ENCODE measurements at places on chromosomes 11 and 22.

DNA sequence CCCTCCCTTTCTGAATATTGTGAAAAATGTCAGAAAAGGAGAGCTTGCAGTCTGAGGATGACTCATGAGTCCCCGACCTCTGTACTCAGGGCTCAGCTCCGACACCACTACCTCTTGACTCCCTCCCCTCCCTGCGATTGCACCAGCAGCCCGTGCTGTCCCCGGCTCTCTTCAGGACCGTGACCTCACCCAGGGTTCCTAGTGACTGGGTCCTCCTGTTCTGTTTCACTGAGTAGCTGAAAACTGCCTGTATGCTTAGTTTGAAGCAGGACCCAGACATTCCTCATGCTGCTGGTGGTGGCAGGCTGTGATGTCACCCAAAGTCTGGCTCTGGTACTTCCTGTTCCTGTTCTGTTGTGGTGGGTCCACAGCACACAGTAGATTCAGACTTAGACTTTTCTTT lies 11.7 kb downstream of the PHRF1 start:
- no peak for DNase-seq

DNA sequence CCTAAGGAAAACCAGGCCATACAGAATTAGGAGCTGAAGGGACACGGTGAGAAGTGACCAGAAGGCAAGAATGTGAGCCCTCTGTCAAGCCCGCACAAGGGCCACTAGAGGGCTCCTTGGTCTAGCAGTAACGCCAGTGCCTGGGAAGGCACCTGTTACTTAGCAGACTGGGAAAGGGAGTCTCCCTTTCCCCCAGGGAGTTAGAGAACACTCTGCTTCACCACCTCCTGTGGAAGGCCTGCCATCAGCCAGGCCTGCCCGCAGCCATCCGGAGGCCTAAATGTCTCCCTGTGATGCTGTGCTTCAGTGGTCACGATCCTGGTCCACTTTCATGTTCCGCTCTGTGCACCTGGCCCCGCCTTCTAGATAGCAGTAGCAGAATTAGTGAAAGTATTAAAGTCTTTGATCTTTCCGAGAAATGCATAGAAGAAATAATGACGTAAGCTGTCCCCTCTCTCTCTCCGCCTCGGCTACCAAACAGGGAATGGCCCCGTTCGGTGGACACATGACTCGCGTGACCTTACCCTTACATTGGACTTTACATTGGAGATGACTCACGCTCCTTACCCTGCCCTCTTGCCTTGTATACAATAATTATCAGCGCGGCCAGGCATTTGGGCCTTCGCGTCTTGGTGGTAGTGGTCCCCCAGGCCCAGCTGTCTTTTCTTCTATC lies 10.7 kb upstream of the GSTP1 start:
- DNase-seq = peak; percentile 46

DNA sequence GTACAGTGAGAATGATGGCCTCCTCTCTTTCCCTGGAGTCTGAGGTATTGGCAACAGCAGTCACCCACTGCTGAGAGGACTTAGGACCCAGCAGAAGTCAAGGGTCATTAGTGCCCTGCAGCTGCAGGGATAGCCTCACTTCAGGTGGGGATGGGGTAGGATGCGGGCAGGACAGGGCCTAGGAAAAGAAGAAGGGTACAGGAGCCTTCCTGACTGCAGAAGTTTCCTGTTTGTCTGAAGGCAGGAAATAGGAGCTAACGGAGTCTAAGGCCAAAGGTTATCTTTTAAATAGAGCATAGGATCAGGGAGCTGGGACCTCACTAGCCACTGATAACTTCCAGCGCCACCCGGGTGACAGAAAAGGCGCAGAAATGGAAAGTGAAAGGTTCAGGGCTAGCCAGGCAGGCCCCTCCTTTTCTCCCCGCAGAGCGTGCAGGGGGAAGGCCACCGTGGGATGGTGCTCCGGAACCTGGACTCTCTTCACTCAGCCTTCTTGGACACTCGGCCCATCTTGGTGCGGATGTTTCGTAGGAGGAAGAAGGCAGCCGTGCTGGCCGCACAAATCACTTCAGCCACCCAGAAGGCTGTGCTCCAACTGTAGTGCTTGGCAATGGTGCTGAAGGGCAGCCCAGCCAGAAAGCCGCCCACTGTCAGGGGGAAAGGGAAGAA lies 6.0 kb downstream of the TRAPPC4 start:
- DNase-seq = no peak

DNA sequence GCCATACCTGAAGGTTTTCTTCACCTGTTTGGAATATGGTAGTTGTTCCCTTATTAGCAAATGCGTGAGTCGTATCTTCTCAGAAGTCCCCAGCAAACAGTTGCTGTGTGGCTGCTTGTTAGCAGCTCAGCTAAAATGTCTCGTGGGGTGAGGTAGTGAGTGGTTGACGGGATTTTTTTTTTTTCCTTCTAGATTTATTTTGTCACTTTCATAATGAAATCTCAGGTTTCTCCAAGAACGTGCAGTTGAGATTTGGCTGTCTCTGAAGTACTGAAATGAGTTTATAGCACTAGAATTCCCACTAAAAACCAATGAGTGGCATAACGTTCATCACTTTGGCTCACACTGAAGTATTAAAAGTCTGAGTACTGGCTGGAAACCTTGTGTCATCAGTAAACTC lies 16.8 kb downstream of the RCN1 start:
- no peak for DNase-seq

GRCh38 chr11:122074022-122074421 lies 42.0 kb downstream of the BLID start:
- DNase-seq = no peak

- DNase-seq = no peak
These were observed 1.0 kb upstream of the C11orf96 start for GRCh38 chr11:43941257-43941994.

- DNase-seq = no peak
These were observed 111.7 kb downstream of the MYO18B start for GRCh38 chr22:25853501-25854284.

GRCh38 chr11:1877211-1878136 lies 14.2 kb downstream of the PRR33 start:
- DNase-seq = peak; percentile 54

DNA sequence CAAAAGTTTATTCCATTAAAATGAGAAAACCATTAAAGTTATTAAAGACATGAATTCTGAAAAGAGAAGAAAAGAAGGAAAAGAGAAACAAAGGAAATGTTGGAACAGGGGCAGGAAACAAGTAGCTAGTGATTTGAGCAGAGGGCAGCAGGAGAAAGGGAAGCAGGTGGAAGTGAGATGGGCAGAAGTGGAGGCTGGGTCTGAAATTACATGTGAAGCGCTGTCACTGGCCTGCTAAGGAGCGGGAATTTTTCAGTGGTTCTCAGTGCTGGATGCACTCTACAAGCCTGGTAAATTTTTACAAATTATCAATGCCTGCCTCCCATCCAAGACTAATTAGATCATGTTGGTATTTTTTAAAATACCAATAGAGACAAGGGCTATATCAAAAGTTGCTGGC lies 48.4 kb downstream of the NOX4 start:
- DNase-seq = no peak

GRCh38 chr11:119470317-119471291 lies 47.6 kb upstream of the THY1 start:
- DNase-seq = peak; percentile 92

DNA sequence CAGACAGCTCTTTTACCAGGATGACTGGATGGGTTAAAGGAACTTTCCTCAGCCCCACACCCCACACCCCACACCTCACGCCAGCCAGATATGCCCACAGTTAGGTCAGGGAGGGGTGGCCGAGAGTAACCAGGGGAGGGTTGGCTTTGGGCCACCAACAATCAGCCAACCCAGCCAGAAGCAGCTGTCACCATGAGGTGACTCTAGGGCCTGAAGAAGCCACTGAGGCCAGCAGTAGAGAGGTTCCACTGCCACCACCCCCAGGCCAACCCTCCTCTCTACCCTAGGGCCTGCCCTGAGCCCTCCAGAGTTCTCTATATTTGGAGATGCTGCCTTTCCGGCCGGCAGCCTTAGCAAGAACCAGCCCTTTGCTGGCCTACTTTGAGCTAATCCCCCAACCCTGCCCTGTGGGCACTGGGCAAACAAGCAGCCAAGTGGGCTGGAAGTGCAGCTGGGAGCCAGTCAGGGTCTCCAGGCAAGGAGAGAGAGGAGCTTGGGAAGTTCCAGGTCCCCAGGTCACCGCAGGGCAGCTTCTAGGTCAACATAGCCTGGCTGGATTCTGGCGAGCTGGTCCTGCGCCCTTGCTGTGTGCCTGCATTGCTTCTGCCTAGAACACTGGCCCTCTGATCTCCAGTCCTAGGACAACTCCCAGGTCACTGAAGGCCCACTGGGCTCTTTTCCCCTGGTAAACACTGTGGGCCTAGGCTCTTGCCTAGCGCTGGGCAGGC lies 12.0 kb upstream of the SYT8 start:
- DNase-seq = no peak

DNA sequence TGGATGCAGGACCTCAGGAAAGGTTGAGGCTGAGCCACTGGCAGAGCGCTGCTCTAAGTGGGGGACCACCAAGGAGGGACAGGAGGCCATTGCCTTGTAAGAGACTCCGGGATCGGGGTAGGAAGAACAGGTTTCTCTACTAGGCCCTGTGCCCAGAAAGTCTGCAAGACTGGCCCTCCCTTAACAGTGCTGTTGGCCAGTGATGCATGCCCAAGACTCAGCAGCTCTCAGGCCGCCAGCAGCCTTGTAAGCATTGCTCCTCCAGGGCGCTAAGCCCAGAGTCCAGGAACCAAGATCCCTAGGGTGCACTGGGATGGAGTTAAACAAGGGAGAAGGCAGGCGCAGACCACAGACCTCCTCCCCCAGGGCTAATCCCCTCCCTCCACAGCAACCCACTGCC lies 39.3 kb upstream of the PANX1 start:
- no peak for DNase-seq

DNA sequence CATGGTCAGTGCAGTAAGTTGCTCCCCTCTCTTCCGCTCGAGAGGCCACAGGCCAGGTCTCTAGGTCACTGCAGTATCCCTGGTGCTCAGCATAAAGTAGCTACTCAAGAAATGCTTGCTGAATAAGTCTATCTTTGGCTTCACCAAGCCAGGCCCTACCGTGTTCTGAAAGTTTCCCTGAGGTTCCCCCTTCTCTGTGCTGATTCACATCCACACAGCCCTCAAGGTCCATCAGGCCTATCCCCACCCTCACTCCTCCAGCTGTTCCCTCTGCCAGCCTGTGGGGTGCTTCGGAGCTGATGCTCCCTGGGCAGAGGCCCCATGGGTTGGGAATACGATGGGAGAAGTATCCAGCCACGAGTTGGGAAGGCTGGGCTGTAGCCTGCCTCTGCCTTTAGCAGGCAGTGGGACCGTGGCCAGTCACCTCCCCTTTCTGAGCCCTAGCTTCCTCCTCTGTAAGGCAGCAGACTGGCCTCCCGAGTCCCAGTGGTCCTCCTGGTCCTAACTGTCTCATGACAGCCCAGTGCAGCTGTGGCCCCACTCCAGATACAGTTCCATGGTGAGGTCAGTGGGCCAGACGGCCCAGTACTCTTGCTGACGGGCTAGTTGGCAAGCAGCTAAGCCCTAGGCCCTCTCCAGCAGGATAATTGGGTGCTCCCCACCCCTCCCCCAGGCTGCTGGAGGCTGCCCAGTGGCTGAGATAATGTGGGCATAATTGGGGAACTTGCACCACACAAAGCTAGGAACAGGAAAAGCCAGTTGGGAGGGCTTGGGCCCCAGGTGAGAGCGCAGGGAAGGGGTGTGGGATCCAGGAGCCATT lies 48.2 kb downstream of the NECTIN1 start:
- DNase-seq = no peak

GRCh38 chr11:131242476-131243000 lies 127.9 kb upstream of the NTM start:
- DNase-seq = no peak

- no peak for DNase-seq
These were observed 198.2 kb upstream of the POU2AF2 start for GRCh38 chr11:111047374-111047773.

DNA sequence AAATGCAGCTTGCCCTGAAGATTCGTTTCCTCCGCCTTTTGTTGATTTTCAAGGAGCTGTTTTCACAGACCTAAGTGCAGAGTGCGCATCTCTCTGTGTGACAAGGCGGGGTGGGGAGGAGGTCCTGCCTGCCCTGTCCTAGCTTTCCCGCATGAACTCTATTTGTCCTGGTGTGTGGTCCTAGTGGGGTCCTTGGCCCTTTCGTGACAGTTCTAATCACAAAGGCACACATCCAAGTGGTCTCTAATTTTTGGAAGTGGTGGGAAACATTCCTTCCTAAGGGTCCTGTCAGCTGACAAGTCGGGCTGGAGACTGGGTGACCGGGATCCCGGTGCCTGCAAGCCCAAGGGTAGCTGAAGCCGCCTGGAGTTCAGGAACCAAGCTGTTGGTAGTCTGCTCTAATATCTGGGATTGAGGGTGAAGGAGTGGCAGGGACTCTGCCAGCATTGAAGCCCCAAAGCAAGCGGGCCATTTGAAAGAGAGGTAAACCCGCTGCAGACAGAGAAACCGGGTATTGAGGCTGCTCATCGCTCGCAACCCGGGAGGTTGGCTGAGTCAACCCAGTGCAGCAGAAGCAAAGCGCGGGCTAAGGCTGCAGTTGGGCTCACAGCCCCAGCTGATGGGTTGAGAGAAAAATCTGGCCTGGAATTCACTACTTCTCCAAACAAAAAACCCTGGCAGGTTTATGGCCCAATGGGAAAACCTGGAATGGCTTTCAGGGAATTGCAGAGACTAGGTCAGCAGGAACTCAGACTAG lies 28.1 kb upstream of the FBXO3 start:
- DNase-seq = peak; percentile 91

DNA sequence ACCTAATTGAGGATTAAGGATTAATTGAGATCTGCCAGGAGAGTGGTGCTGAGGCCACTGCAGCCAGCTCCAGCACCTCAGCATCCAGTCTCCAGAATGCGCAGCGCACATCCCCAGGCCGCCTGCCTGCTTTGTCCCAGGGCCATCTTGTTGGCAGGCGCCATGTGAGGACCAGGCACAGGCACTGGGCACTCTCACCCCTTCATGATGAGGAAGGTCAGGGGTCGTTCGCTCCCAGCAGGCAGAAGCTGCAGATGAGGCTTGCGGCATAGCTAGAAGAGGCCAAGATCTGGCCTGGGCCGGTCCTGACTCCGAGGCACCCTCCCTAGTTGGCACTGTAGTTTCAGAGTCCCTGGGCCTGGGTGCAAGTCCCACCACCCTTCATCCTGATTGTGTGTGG lies 6.4 kb downstream of the CABP2 start:
- DNase-seq = no peak

DNA sequence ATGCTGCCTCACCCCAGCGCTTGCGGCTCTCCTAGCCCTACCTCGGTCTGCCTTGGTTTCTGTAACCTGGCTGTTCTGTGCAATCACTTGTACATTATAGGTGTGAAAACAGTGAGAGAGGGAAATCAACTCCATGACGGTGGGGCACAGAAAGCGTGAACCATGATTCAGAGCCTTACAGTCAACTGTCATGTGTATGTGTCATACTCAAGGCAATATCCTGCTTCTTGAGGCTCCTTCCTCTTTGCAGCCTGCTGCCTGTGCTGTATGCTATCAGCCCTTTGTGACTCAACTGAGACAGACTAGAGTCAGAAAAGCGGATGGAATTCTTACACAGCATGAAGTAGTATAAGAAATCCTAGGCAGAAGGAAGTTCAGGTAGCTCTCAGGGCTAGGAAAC lies 2.1 kb downstream of the NRIP3 start:
- peak; percentile 83 for DNase-seq

DNA sequence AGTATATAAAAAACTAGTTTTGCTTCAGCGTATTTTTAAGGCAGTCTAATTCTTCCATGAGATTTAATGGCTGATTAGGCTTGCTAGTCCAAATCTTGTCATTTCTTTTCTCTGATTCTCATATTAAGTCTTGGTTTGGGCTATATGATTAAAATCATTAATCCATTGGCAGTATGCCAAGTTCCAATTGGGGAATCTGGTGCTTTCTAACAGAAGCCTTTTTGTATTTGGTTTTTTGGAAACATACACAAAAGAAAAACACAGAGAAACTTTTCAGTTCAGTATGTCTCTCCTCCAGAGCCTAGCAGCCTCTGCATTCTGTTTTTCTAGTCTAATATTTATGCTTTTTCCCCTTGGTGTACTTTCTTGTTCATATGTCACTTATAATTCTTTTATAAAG lies 37.9 kb downstream of the SWAP70 start:
- DNase-seq = no peak
